ENCODE measurements at places on chromosomes 12 and 14.

GRCh38 chr12:94603434-94604365 is 46.7 kb downstream of the TMCC3 start:
- DNase-seq: no peak

DNA sequence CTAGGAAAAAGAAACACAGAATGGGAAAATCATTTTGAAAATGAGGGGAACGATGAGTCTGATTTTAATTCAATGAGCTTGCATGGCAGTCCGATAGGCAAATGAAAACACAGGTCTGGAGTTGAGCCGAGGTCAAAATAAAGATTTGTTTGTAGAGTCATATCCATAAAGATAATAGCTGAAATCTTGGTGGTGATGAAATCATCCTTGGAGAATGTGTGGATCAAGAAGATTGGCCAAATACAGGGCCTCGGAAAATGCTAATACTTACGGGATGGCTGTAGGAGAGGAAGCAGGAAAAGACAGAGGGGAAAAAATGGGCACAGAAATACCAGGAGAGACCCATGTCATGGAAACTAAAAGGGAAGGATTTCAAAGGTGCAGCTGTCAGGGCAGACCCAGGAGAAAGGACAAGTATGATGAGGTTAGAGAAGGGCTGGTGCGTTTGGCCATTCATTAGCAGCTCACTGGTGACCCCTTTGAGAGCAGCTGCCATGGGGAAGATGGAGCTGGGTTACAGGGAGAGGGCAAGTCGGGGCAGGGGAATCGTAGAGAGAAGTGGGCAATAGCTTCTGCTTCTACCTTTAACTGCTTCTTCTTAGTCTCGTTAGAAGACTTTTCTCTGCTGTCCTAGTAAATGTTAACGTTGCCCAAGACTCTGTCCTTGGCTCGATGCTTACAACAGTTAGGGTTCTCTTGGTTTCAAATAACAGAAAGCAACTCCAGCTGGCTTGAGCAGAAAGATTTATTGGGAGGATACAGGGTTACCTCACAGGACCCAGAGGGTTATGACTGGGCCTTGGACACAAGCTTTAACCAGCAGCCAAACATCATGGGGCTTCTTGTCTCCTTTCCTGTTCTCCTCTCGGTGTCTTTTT is 161.8 kb downstream of the EFCAB11 start:
- no peak for DNase-seq

DNA sequence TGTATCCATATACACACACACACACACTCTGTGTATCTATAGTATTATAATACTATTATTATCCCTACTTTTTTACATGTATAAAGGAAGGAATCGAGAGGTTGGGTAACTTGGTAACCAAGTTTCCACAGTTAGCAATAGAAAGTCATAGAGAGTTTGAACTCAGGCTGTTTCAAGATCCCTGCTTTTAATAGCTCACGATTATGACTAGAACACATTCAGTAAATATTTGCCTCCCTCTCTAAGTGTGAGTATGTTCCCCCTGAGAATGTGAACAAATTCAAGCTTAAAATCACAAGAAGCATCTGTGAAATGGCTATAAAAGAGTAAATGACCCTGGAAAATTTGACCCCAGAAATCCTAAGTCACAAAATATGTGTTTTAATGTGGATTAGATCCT is 11.0 kb upstream of the REP15 start:
- no peak for DNase-seq

DNA sequence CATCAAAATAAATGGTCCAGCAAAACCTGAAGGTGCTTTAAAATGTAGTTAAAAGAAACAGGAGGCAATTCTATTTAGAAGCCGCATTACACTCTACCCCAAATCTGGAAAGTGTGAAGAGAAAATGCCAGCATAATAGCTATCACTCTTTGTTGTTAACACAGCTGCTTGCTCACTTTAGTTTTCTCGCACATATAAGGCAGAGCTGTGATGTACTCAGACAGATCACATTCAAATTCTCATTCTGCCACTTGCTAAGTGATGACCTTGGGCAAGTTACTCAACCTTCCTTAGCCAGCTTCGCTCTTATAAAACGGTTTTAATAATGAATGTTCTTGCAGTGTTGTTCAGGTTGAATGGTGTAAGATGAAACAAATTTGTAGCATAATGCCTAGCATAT is 56.0 kb upstream of the MGAT4C start:
- no peak for DNase-seq

GRCh38 chr14:93207468-93208308 is 632 bp downstream of the UBR7 start:
- DNase-seq: no peak

- no peak for DNase-seq
These were observed 22.0 kb downstream of the AP5M1 start for GRCh38 chr14:57290751-57291150.

- no peak for DNase-seq
These were observed 431.2 kb upstream of the FBXO33 start for GRCh38 chr14:39863441-39863840.
